ENCODE measurements at places on chromosomes 1 and 21.

GRCh38 chr1:51671527-51672325 lies 54.8 kb downstream of the OSBPL9 start:
- DNase-seq = no peak

GRCh38 chr21:15742052-15742670 lies 12.4 kb downstream of the USP25 start:
- DNase-seq = no peak

DNA sequence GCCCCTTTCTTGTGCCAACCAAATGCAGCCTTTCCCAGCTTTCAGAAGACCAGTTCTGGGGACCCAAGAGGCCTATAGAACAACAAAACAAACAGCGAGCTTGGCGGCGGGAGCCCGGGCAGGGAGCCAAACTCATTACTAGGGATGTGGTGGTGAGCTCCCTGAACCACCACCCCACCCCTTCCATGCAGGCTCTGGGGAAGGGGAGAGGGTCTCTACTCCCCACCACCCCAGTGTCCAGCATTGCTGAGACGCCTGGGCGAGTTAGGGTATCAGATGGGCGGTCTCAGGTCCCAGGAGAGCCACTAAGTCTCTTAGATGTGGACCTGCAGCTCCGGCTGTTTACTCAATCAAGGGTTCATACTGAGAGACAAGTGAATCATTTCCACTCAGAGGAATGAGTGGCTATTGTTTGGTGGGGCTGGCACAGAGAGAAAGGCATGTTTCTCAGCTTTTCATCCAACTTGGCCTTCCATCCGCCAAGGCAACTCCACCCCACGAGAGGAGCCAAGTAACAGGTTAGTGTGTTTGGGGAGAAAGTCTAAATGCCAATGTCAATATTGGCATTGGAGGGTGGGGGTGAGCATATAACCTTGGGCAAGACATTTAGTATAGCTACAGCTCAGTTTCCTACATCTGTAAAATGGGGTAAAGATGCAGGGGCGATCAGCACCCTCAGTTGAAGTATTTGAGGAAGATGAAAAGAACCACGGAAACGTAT lies 40.9 kb downstream of the PLXNA2 start:
- no peak for DNase-seq

DNA sequence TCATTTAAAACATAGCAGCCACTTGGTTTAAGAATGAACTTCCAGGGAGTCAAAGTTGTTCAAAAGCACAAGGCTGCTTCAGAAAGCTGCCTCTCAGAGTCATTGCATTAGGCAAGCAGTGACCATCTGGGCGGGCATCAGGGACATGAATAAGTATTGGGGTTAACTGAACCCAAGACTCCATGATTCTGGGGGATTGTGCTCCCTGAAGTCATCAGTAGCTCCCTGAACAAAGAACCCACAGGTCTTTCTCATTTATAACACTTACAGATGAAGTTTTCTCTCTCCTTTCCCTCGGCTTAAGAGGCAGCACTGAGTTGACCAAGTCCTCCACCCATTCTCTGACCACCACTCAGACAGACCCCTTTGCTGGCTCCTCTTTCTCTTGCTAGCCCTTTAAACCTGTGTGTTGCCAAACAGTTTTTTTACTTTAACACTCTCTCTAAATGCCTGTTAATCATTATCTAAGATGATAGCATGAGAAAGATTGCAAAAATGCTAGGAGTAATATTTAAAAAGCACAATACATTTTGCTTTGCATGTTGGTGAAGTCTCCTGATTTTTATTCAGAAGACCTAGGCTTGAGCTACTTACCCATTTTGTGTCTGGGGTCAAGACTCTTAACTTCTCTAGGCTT lies 77.0 kb upstream of the ARHGAP29 start:
- DNase-seq = no peak

- no peak for DNase-seq
Observed at GRCh38 chr1:7586031-7586941, 184.8 kb upstream of the VAMP3 start.

DNA sequence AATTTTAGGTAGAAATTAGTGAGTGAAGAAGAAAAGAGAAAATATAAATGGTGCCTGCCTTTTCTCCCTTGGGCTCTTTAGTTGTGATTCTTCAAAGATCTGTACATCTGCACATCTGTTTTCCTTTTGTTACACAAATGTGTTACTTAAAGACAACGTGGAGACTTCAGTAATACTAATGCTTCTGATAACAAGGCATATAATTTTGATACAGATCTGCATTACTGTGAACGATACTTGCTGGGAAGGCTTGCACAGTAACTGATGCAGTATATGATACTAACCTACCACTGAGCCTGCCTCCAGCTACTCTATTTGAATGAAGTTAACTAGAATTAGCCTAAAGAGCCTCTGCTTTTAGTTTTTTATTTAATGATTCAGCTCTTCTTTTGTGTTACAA lies 244.6 kb downstream of the COL11A1 start:
- DNase-seq = no peak

DNA sequence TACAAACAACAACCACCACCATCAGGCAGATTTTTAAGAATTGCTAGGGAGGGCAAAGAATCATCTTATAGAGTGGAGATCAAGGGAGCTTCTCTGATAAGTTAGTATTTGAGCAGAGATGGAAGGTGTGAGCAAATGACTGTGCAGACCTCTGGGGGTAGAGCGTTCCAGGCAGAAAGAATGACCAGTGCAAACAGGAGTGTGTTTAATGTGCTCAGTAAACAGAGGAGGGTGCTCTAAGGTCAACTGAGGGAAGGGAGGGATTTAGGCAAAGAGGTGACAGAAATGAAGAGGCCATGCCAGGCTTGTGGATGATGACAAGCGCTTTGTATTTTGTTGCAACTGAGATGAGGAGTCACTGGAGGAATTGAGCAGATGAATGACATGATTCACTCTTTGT lies 172.5 kb upstream of the GJB5 start:
- DNase-seq = no peak

- no peak for DNase-seq
Observed at GRCh38 chr1:65264197-65264929, 45.0 kb upstream of the DNAJC6 start.

- no peak for DNase-seq
Observed at GRCh38 chr1:233791721-233792120, 112.8 kb upstream of the SLC35F3 start.

GRCh38 chr1:12369258-12369657 lies 139.4 kb downstream of the VPS13D start:
- DNase-seq = no peak

- no peak for DNase-seq
Observed at GRCh38 chr1:153420306-153420705, 4.0 kb downstream of the S100A7A start.

DNA sequence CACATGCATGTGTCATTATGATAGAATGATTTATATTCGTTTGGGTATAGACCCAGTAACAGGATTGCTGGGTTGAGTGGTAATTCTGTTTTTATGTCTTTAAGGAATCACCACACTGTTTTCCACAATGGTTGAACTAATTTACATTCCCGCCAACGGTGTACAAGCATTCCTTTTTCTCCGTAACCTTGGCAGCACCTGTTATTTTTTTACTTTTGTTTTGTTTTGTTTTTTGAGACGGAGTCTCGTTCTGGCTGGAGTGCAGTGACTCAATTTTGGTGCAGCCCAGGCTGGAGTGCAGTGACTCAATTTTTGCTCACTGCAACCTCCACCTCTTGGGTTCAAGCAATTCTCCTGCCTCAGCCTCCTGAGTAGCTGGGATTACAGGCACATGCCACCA lies 8.5 kb upstream of the S100B start:
- no peak for DNase-seq

DNA sequence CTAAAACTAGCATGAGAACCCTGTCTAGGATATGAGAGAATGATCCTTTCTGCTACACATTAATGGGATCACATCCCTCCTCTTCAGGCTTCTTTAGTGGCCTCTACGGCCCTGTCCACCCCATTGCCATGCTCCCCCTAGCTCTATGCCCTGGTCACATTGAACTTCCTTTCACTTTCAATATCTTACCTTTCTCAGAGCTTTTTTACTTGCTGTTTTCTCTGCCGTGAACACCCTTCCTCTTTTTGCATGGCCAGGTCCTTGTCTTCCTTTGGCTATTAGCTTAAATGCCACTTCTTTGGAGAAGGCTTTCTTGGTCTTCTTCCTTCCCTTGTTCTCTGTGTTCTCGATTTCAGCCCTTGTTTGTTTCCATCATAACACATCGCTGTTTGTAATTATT lies 97.4 kb downstream of the GIPC2 start:
- no peak for DNase-seq

DNA sequence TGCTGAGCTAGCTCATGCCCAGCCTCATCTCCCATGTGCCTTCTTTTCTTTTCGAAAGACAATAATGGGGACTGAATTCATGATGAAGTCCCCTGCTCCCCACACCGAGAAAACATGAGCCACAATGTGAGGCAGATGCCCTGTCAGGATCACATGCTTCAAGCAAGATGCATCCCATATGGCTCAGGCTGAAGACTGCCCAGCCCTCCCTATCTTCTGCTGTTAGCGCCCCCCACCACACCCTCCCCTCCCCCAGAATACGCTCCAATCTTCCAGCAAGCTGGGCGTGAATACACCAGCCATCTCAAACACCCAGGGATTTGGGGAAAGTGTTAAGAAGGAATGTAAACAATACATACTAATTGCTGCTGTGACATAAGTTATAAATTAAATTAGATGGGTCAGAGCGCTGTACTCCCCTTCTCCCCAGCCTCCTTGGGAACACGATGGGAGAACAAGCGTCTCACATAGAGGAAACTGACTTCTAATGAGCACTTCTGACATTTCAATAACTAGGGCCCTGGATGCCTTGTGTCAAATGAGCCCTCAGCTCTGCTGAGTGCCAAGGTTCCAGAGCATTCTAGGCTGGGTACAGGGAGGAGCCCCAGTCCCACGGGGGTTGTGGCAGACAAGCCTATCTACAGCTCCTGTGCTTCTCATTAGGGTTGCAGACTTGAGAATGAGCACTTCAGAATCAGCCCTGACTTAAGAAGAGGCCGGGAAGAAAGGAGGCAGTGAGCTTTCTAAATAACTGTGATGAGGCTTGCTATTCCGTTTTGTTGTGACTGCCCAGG lies 55.6 kb downstream of the TNR start:
- no peak for DNase-seq

DNA sequence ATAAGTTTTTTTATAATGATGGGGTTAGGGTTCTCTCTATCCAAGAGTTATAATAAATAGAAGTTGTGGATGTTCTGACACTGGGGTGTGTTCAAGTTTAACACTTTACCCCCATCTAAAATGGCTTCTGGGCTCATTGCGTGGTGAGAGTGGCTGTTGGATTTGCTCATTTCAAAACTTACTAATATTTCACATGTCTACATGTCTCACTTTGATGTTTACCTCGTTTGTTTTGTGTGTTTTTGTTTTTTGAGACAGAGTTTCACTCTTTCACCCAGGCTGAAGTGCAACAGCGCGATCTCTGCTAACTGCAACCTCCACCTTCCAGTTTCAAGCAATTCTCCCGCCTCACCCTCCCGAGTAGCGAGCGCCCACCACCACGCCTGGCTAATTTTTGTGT lies 3.7 kb downstream of the RRP1B start:
- DNase-seq = no peak

- no peak for DNase-seq
Observed at GRCh38 chr21:39016740-39017315, 166.4 kb downstream of the PSMG1 start.

- no peak for DNase-seq
Observed at GRCh38 chr1:193549081-193549480, 362.7 kb upstream of the B3GALT2 start.

DNA sequence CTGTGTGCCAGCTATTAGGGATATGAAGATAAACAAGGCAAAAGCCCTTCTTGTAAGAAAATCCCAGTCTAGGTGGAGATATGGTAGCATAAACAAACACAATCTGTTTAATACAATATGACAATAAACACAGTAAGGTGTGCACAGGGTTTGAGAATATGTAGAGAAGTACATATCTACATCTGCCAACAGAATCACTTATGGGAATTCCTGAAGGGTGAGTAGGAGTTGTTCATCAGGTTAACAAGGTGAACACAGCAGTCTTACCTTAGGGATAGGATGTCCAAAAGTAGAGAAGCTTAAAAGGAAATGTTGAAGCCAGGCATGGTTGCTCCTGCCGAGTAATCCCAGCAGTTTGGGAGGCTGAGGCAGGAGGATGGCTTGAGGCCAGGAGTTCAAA lies 57.7 kb upstream of the LRRC7 start:
- no peak for DNase-seq

Data from stimulated activated CD4-positive, alpha-beta T cell treated with anti-CD3 and anti-CD28 coated beads, Interleukin-15, amount 100 ng/mL, for 48 hours (primary cell).